ENCODE measurements at places on chromosomes 7 and 10. TPM values are rescaled to one million over a fixed set of nuclear protein-coding genes. Genes with fewer than 3 reads are reported as not detected.

Gene CYP2C19
- not detected for polyA plus RNA-seq

DNA sequence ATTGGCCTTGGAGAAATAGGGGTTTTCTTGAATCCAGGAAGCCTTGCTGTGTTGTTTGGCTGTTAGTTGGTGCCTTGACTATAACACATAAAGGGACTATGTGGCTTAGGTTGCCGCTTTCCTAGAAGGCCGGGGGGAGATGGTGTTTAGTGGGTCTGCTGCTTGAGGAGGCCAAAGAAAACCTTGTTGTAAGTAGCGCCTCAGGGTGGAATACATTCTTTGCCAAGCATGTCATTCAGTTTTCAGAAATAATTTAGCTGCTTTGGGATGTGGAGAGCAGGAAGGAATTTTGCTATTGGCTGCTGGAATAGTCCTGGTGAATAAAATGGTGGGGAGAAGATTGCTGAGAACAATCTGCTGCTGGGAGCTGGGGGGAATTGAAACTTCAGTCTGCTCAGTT is 132.9 kb upstream of the WNT16 start:
- no peak for DNase-seq

Gene ABCF2
- polyA plus RNA-seq = 17.4 TPM

Gene FFAR4
- 0.04 TPM for polyA plus RNA-seq

- DNase-seq = no peak
Observed at GRCh38 chr7:27933671-27934565, 194.0 kb downstream of the TAX1BP1 start.

DNA sequence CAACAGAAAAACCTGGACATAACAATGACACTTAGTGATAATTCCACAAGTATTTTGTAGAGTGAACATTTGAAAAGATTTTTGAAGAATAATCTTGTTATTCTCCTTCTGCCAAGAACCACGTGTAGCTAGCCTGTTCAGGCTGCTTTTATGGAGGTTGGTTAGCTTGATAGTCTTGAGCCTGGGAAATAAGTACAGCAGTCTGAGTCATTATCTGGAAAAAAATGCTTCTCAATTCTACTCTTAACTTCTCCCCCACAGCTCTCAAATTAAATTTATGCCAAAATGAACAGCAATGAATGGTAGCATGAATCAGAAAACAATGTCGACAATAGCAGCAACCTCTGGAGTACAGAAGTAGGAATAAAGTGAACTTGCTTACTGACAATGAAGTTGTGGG is 63.2 kb downstream of the GPR37 start:
- no peak for DNase-seq

Gene WBP1L
- 44.3 TPM for polyA plus RNA-seq

- DNase-seq = no peak
Observed at GRCh38 chr7:22610951-22611757, 111.2 kb upstream of the STEAP1B start.

GRCh38 chr10:113524120-113524519 is 28.7 kb upstream of the HABP2 start:
- no peak for DNase-seq

Gene SYT15B
- polyA plus RNA-seq = 0.77 TPM

DNA sequence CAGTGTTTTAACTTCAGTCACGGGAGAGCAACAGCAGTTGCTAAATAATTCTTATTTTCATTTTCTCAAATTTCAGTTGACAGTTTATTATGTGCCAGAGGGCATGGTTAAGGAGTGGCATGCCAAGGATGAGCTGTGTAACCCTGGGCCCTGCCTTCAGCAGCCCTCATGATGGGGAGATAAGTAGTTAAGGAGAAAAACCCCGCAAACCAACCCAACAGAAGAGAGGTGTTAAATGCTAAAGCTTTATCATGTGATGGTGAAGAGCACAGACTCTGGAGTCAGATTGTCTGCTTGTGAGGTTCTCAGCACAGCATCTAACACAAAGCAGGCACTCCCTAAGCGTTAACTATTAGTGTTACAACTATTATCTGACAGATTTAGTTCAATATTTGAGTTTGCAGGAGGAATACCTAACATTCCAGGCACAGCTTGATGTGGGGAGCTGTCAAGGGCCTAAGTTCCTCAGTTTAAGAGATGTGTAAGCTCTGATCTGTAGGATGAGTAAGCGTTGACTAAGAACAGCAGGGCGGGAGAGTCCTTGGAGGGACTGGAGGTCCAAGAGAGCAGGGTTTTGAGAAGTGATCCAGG is 29.6 kb downstream of the STAM start:
- no peak for DNase-seq

DNA sequence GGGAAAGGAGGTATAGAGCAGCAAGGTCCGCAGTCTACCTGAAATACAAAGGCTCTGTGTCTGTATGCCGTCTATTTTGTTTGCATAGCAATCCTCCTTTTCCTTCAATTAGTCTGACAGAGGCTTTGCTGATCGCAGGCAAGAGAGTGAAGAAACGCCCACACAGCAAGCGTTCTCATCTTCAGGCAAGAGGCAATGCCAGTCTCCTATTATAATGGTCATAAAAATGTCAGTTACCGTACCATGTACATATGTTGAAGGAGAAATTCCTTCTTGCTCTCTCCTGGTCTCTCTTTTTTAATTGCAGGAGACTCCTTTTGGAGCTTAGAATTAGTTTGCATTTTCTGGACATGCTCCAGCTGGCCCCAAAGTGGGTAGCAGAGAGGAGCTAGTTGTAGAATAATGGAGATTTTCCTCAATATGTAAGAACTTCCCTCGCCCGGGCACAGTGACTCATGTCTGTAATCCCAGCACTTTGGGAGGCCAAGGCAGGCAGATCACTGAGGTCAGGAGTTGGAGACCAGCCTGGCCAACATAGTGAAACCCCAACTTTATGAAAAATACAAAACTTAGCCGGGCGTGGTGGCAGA is 139.5 kb downstream of the PFKFB3 start:
- DNase-seq = no peak

DNA sequence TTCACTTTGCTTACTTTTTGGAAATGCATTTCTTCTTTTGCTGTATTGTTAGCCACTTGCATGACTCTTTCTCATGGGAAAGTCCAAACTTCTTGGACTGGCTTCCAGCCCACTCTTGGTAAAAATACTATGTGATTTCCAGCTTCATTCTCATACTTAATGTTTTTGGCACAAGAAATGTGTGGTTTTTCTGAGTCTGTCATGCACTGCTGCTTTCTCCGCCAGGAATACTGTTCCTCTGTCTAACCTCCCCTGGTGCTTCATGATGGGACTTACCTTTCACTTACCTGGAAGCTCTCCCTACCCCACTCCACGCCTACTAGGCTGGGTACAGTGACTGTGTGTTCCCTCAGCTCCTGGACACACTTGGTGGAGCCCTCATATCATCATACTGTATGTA is 18.7 kb downstream of the MGAM2 start:
- DNase-seq = no peak

Measured in forelimb muscle (tissue), 1 donor.